ENCODE measurements at places on chromosomes 4 and X.
A peak's percentile ranks its signal among the peaks of the same experiment; 100 is the strongest.

DNA sequence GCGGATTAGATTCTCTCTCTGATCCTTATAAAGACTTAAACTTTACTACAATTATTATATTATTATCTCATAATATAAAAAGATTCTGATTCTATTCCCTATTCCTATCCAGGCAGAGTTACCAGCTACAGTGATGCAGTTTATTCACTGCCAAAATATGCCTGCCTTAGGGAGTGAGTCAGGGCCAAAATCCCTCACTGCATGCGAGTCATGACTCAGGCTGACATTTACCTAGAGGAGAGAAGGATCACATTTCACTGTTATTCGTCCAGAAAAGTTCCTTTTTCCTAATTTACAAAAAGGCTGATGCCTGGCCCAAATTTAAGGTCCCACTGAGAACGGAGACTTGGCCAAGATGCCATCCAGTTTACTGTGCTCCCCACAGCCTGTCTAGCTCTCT, 168.5 kb upstream of the LDB2 start:
- DNase-seq: no peak

- no peak for DNase-seq
Measured at GRCh38 chr4:108649863-108650211, 562 bp upstream of the OSTC start.

DNA sequence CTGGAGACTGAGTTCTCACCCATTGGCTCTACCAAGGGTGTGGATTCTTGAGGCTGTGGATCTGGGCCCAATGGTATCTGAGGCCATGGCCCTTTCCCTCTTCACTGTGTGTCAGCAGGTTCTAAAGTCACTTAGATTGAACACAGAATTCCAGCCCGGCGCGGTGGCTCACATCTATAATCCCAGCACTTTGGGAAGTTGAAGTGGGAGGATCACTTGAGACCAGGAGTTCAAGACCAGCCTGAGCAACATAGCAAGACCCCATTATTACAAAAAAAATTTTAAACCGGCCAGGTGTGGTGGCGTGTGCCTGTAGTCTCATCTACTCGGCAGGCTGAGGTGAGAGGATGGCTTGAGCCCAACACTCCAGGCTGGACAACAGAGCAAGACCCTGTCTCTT, 18.0 kb upstream of the XPNPEP2 start:
- DNase-seq: no peak

DNA sequence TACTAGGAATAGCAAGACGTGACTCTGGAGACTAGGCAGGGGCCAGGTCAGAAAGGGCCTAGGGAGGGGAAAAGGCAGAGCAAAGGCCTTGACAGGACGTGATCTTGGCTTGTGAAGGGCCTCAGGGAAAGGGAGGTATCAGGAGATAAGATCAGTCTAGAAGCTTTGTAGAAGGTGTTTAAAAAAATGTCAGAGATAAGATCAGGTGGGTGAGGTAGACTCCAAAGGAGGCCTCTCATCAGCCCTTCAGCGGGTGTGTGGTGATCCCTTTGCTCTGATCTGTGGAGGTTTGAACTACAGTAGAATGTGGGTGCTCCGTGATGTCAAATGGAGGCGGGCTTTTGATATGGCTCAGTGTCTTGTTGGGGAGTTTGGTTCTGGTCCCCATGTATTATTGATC, 78.8 kb upstream of the PRPS1 start:
- no peak for DNase-seq

DNA sequence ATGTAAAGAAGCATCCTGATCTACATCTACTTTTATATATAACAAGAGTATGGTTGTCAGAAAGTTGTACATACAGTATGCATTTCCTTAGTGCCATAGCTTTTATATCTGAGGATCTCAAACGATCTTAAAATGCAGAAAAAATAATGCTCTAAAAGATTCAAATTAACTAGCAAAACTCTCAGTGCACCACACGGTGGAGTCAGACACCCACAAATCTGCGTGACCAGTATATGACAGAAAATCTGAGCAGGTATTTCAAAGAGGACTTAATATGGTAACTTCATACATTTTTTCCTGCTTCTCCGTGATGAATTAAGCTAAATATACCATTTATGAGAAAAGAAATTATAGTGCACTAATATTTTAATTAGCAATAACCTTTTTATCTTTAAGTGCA, 803.0 kb downstream of the DMD start:
- DNase-seq: peak; percentile 0

DNA sequence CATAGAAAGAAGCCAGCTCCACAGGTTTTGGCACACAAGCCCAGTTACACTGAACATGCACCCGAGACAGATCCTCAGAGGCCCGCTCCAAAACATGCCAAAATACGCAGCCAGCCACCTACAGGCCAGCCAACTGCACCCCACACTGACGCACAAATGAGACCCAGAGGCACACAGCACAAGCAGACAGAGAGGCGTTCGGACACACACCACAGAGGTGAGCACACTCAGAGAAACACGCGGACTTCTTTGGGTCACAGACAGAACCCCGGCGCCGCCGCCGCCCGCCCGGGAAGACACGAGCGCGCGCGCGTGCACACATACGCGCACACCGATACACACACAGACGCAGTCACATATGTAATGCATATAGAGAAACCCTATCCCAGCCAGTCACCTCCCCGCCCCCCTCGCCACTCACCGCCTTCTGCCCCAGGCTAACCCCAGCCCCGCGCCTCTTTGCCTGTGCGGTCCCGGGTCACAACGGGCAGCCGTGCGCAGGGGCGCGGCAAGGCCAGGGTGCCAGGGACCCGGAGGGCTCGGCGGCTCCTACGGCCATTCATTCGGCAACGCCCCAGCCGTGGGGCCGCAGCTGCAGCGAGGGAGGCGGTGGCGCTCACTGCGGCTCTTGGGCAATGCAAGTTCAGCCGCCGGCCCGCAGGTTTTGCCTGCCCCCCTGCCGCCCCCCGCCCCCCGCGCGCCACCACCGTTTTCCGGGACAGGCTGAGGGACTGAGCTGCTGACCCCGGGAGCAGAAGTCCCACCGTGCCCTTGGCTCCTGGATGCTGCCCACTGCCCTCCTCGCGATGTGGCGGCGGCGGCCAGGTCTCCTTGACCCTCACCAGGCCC, 553 bp downstream of the SEPTIN6 start:
- DNase-seq: peak; percentile 72

DNA sequence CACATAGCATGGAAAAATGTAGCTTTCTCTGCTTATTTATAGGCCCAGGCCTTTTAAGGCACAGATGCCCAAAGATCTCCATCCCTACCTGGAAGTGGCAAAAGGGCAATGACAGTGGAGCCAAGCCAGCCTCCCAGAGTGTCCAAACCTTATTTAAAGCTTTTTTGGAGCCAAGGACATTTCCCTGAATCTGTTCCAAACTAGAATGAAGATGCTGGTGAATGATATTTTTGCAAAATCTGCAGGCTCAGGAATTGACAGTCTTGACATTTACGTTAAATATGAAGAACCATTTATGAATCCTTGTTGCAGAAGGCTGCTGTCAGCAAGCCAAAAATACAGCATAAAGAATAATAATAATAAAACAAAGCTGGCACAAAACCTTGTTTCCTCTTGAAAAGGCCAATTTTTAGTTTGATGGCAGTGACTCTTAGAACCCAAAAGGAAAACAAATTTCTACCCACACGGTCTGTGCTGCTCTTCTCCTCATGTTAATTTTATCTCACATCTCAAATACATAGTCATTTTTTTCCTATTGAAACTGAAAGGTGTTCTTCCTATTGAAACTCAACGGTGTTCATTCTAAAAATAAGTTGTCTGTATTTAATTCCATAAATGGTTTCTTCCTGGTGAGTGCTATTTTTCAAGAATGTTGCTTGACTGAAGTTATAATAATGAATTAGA, 206.3 kb upstream of the TBL1X start:
- DNase-seq: no peak

GRCh38 chr4:85474818-85475630, at the start of gene ARHGAP24:
Gene ARHGAP24, plus strand, starts transcription at chr4:85475150.
- peak; percentile 80 for DNase-seq

DNA sequence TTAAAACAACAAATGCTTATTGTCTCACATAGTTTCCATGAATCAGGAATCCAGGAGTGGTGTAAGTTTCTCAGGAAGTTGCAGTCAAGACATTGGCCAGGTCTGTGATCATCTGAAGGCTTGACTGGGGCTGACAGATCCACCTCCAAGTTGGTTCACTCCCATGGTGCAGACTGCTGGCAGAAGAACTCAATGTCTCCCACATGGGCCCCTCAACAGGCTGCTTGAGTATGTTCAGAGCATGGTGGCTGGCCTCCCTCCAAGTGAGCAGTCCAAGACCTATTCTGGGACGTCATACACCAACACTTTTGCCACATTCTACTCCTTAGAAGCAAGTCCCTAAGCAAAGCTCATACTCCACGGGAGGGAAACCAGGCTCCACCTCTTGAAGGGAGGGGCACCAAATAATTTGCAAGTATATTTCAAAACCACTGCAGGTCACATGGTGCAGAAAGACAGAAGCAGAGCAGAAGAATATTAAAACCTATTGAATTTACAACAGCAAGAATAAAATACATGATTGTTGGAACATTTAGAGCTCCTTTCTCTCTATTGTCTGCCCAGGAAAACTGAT, 35.3 kb downstream of the LGI2 start:
- no peak for DNase-seq

GRCh38 chrX:72271812-72272211, 5.2 kb downstream of the RPS4X start:
- DNase-seq: no peak

DNA sequence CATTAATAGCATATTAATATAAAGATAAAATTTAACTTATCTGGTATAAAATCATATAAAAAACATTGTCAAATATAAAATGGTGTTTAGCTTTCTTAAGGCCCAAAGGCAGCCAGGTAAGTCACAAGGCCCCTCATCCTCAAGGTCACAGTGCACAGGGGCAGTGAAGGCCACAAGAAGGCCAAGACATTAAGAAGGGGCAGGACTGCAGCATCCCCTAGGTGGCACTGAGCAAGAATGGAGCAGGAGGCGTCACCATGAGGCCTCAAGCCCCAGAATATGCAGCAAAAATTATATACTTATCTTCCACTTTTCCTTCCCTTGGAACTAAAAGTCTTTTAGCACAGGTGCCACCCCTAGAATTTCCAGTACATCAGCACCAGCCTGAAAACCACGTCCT, 49.5 kb upstream of the MAGEA8 start:
- DNase-seq: no peak

GRCh38 chr4:115360431-115360830, 247.0 kb upstream of the NDST4 start:
- no peak for DNase-seq

DNA sequence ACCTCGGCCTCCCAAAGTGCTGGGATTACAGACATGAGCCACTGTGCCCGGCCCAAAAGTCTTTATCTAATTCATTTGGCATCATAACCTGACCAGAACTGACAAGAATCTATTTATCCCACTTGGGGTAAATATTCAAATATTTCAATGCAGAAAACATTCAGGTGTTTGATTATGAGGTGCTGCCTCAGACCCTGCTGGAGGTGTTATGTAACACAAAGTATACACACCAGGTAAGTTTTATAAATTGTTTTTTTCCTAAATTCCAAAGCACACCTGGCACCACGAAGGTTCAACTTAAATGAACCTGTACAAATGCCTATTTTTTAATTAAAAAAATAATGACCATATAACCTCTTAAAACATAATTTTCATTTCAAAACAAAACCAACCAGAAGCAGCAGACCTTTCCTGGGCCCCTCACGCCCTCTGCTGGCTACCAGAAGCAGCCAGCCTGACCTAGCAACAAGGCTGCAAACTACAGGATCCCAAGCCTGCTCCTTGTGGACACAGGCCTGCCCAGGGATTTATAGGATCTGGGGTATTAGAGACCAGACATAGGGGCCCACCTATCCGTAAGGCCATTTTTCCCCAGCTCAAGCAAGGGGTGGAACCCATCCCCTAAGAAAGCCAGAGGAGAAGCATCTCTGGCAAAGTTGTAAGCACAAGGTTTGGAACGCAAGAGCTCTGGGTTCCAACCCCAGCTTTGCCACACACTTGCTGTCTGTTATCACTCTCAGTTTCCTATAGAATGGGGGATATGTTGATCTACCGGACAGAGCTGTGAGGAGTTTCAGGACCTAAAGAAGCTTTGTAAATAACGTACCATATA, 11.7 kb downstream of the OTUD5 start:
- peak; percentile 81 for DNase-seq
